ENCODE measurements at places on chromosomes 6 and 20.
A peak's percentile ranks its signal among the peaks of the same experiment; 100 is the strongest.

DNA sequence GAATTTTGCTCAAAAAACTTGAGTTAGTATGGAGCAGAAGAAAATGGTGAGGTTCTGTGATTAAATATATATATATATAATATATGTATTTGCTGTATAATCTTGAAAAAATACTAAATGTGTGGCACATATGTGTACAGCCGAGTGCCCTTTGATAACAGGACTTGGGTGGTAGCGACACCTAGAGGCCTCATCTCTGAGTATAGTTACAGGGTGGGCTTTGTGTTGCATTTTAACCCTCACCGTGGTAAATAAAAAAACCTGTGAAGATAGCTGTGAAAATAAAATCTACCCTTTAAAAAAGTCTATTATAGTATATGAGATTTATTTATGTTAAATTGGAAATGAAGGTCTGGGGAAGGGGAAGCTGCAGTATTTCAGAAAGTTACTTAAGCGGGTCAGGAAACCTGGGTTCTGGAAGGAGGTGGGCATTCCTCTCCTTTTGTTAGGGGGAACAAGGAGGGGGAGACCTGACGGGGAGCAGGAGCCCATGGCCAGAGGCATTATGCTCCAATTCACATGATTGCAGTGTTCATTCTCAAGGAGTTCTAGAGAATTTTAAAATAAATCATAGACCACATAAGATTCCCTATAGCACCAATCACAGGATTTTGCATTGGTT is 82.7 kb downstream of the SH3BGRL2 start:
- DNase-seq: no peak
- no peak overlapping the region for H3K4me3 ChIP-seq
- H3K36me3 ChIP-seq: no peaks in the 10 kb centered on the region

DNA sequence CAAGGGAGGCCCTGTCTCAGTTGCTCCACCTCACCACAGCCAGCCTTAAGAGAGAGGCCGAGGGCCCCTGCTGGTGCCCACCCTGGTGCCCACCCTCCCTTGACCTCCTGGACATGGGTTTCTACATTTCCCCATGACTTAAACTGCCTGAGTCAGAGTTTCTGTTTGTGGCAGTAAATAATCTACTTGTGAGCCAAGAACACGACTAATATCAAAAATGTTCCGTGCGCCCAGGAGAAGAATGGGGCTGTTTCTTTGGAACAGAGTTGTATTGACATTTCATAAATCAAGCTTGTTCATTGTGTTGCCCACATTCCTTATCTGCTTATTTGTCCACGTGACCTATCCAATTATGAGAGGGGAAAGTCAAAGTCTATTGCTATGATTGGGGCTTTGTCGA is 143.5 kb downstream of the ANKRD60 start:
- H3K27ac ChIP-seq: no peak overlapping the region
- H3K4me1 ChIP-seq: no peaks in the 10 kb centered on the region
- H3K4me3 ChIP-seq: no peak overlapping the region
- H3K36me3 ChIP-seq: no peaks in the 10 kb centered on the region
- DNase-seq: no peak

DNA sequence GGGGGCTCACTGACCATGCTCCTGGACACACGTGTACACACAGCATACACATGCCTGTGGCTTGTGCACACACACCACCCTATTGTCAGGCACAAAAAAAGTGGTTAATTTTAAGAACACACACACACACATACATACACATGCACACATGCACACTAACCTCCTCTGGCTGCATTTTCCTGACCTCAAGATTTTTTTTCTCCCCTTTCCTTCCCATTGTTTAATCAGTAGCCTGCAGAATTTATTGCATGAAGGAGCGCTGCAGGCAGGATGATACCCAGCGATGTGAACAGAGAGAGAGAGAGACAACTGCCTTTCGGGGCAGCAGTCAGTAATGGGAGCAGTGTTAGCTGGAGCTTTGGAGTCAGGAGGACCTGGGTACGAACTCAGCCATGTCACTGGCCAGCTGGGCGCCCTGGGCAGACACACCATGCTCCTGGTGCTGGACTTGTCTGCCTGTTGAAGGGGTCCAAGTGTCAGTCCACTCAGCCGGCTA is 990 bp upstream of the TRAF3IP2 start:
- H3K27ac ChIP-seq: peak overlapping the region; percentile 98
- peaks cover 7% of the 10 kb centered on the region for H3K36me3 ChIP-seq
- peak overlapping the region; percentile 90 for H3K4me3 ChIP-seq
- no peak for DNase-seq

DNA sequence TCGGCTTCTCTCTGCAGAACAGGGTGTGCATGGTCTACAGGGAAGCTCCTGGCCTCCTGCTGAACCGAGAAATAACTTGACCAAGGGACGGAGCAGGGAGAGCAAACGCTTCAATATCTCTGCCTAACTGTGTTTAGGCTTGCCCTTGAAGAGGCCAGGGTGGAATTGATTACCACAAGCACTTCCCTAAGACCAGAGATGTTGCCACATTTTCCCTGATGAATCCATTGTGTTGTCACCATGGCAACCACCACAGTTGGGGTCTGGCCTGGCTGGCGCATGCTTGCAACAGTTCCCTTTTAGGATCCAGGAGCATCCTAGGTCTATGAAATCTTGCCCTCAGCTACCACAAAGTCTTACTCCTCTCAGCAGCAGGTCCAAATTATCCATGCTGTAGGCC is 213.5 kb upstream of the SULF2 start:
- H3K4me1 ChIP-seq: peaks cover 5% of the 10 kb centered on the region
- no peaks in the 10 kb centered on the region for H3K27me3 ChIP-seq
- no peak overlapping the region for H3K27ac ChIP-seq
- H3K36me3 ChIP-seq: no peaks in the 10 kb centered on the region

GRCh38 chr20:42336576-42336975 is 718.4 kb upstream of the CHD6 start:
- no peak overlapping the region for H3K27ac ChIP-seq
- no peaks in the 10 kb centered on the region for H3K36me3 ChIP-seq
- no peaks in the 10 kb centered on the region for H3K27me3 ChIP-seq
- H3K4me1 ChIP-seq: no peaks in the 10 kb centered on the region
- no peak overlapping the region for H3K4me3 ChIP-seq
- no peak for DNase-seq

DNA sequence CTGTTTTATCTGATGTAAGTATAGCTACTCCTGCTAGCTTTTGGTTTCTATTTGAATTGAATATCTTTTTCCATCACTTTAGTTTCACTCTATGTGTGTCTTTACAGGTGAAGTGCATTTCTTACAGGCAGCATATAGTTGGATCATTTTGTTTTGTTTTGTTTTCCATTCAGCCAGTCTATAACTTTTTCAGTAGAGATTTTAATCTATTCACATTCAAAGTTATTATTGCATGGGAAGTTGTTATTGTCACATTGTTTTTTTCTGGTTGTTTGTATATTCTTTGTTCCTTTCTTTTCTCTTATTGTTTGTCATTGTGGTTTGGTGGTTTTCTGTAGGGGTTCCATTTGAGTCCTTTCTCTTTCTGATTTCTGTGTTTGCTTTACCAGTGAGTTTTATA is 151.2 kb downstream of the PDE10A start:
- H3K4me3 ChIP-seq: no peak overlapping the region
- H3K27ac ChIP-seq: peak overlapping the region; percentile 54
- H3K4me1 ChIP-seq: peaks cover 8% of the 10 kb centered on the region
- H3K27me3 ChIP-seq: no peaks in the 10 kb centered on the region
- H3K36me3 ChIP-seq: no peaks in the 10 kb centered on the region

DNA sequence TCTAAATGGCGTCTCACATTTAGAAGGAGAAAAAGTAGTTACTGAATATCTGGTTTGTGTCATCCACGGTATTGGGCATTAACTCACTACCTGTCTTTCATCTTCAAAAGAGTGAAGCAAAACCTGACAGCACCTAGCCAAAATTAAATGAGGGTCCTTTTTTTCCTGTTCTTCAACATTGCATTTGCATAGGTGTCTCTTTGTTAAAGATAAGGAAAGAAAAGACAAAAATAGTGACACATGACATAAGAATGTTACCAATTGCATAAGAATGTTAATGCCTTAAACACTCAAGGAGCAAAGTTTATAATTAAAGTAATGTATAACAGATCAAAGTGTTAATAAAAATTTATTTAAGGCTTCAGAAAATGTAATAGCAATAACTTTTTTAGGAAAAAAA is 61.4 kb upstream of the MANEA start:
- H3K4me1 ChIP-seq: no peaks in the 10 kb centered on the region
- H3K27ac ChIP-seq: no peak overlapping the region
- no peak for DNase-seq
- no peak overlapping the region for H3K4me3 ChIP-seq
- no peaks in the 10 kb centered on the region for H3K36me3 ChIP-seq

GRCh38 chr6:157078326-157078725 is 245.0 kb downstream of the TMEM242 start:
- H3K4me1 ChIP-seq: peaks cover 45% of the 10 kb centered on the region
- peaks cover 22% of the 10 kb centered on the region for H3K36me3 ChIP-seq
- no peak overlapping the region for H3K27ac ChIP-seq
- DNase-seq: no peak

DNA sequence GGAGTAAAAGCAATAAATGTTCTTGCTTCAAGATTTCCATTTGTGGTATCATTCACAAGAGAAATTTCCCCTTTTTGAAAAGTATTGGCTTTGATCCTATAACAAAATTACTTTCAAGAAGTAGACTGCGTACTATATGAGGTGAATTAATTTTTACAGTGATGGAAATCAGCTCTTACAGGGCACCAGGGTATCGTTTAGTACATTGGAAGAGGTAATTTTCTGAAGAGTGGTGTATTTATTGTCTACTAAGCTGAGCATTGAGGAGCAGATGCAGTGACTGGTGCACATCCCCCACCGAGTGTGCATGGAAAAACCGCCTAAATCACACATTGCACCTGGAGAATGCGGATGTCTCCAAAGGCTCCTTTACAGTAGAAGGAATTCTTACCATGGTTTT is 209.5 kb downstream of the SAMD5 start:
- no peaks in the 10 kb centered on the region for H3K4me1 ChIP-seq
- no peak overlapping the region for H3K27ac ChIP-seq
- H3K36me3 ChIP-seq: no peaks in the 10 kb centered on the region
- DNase-seq: no peak
- H3K27me3 ChIP-seq: no peaks in the 10 kb centered on the region
- H3K4me3 ChIP-seq: no peak overlapping the region

GRCh38 chr20:32709632-32710121 is 33.6 kb downstream of the COMMD7 start:
- H3K4me3 ChIP-seq: no peak overlapping the region
- no peaks in the 10 kb centered on the region for H3K27me3 ChIP-seq
- no peak for DNase-seq
- peak overlapping the region; percentile 51 for H3K27ac ChIP-seq
- H3K36me3 ChIP-seq: peaks cover 32% of the 10 kb centered on the region

DNA sequence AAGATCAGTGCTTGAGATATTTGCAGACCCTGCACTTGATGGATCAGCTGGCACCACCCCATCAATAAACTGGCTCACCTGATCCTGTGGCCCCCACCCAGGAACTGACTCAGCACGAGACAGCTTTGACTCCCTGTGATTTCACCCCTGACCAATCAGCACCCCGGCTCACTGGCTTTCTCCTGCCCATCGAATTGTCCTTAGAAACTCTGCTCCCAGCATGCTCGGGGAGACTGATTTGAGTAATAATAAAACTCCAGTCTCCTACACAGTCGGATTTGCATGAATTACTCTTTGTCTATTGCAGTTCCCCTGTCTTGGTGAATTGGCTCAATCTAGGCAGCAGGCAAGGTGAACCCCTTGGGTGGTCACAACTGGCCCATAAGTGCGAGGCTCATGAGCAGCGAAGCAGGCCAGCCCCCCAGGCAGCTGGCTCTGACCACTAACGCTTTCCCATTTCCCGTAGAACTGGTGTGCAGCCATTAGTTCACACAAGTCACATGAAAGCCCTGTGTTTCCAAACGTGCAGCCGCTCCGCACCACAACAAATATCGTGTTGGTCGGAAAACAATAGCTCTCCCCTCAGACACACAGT is 79.6 kb downstream of the RSPH3 start:
- H3K4me3 ChIP-seq: no peak overlapping the region
- peaks cover 4% of the 10 kb centered on the region for H3K4me1 ChIP-seq
- DNase-seq: no peak
- H3K27ac ChIP-seq: no peak overlapping the region
- no peaks in the 10 kb centered on the region for H3K27me3 ChIP-seq

- DNase-seq: no peak
- no peak overlapping the region for H3K27ac ChIP-seq
- peaks cover 59% of the 10 kb centered on the region for H3K27me3 ChIP-seq
- H3K4me3 ChIP-seq: peak overlapping the region; percentile 0
- H3K36me3 ChIP-seq: no peaks in the 10 kb centered on the region
Measured at GRCh38 chr6:27565839-27566779, 93.2 kb upstream of the ZNF184 start.

Measured in activated T-helper 2 cell treated with anti-CD3 and anti-CD28 coated beads, Interferon-gamma antibody, Interleukin-2, Interleukin-4, amounts not matched to agents 10 μg/mL and 5 μg/mL and 100 μg/mL, durations not matched to agents 14 hours and 24 hours and 36 hours (primary cell).